CD4-positive, alpha-beta T cell (primary cell): ENCODE measurements at places on chromosomes 12 and 14.

DNA sequence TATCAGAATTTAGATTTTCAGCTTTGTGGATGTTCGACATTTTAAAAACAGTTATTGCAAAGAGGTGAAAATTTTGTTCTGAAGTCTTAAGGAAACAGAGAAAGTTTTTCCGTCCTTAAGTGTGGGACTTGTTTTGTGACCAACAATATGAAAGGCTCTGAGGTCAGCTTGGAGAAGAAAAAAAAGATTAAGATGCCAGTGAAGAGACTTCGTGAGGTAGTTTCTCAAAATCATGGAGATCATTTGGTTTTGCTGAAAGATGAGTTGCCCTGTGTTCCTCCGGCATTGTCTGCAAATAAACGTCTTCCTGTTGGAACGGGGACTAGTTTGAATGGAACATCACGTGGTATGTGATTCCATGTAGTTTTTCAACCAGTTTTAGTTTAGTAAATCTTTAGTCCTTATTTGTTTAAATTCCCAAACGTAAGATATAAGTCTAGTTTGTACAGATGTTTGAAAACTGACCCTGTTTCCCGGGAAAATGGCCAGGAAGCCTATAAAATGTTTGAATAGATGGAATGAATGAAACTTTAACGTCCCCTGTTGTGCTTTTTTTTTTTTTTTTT is 682 bp downstream of the KIAA0586 start:
- no peak for DNase-seq

- DNase-seq: no peak
These were observed 16.3 kb downstream of the GXYLT1 start for GRCh38 chr12:42128327-42128726.

- no peak for DNase-seq
These were observed 32.6 kb downstream of the ARMH4 start for GRCh38 chr14:58119381-58119780.

GRCh38 chr14:68785534-68786490 is 7.1 kb downstream of the ZFP36L1 start:
- peak; percentile 65 for DNase-seq

DNA sequence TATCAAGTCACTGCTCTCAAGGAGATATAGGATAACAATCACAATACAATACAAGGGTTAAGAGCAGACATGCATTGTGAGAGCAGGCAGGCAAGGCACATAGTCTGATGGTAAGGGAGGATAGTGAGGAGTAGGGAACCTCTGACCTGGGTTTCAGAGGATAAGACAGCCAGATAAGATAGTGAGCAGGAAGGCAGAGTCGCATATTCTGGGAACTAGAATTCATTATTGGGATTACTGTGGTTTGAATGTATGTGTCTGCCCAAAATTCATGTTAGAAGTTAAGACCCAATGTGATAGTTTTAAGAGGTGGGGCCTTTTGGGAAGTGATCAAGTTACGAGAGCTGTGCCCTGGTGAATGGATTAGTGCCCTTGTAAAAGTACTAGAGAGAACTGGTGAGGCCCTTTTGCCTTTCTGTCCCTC is 14.4 kb upstream of the ATF1 start:
- DNase-seq: no peak
